ENCODE measurements at places on chromosomes 12 and 14.

DNA sequence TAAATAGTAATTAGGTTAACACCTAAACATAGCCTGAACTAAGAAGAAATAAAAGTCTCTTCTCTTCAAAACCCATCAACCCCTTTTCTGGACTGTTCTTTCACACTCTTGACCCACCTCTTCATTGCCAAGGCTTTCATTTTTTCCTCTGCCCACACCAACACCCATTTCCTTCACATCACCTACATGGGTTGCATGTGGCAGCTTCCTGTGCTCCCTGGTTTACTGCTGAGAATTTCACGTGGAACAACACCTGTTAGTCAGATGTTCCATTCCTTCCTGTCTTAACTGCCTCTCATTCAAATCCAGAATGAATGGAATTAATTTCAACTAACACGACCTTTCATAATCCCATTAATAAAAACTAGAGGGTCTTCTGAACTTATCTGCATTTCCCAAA is 157.3 kb downstream of the BCAT1 start:
- no peak for DNase-seq

GRCh38 chr14:62066304-62066703 is 304.1 kb downstream of the SNAPC1 start:
- no peak for DNase-seq

DNA sequence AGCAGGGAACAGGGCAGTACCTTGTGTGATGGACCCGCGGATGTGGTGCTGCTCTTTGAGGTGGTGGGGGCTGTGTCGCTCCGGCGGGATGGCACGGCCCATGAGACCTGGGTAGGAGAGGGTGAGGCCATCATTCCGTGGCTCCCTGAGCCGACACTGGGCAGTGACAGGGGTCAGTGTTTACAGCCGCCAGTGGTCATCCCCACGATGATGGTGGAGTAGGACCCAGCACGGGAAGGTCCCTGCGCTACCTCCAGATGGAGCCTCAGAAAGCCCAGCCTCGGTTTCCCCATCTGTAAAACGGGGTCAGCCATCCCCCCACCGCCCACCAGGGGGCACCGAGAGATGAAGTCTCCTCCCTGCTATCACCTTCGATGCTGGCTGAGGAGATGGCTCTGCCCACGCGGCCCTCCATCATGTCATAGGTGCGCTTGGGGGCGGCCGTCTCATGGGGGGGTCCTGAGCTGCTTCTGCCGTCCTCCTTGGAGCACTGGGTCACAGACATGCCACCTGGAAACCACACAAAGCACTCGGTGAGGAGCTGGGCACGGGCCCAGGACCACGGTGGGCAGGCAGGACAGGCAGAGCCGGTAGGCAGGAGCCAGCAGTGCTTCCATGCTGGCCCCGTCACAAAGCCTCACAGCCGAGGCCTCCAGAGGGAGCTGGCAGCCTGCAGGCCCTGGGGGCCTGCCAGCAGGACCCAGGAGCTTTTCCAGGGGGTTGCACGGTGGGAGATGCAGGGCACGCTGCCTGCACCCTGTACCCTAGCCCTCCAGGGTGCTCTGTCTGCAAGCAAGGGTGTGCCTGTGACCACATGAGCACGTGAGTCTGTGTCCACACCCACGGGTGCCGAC is 53.1 kb downstream of the RFLNA start:
- DNase-seq, result no peak

DNA sequence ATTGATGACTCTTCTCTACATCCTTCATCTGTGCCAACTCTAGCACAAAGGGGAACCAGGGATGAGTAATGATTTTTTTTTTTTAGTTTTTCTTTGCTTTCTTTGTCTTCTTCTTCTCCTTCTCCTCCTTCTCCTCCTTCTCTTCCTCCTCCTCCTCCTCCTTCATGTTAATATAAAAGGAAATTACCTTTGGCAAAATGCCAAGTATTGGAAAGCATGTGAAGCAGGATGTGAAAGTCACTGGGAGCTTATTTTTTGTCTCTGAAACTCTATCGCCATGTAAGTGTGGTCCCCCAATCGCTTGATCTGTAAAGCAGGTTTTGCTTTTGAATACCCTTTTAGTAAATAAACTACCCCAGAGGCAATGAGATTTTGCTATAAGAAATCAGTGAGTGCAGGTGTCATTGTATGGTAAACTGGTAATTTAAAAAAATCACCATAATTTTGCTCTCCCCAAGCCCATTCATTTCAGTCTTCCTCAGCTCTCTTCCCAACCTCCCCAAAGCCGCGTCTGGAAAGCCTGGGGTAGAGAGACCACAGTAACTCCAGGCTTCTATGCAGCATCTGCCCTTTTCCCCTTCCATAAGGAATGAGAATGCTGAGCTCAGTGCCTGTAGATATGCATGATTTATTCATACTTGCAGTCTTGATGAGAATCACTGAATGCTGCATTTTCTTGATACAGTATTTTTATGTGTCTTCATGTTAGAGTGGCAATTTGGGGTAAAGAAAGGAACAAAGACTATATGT is 388.7 kb downstream of the TMEM117 start:
- DNase-seq, result no peak

DNA sequence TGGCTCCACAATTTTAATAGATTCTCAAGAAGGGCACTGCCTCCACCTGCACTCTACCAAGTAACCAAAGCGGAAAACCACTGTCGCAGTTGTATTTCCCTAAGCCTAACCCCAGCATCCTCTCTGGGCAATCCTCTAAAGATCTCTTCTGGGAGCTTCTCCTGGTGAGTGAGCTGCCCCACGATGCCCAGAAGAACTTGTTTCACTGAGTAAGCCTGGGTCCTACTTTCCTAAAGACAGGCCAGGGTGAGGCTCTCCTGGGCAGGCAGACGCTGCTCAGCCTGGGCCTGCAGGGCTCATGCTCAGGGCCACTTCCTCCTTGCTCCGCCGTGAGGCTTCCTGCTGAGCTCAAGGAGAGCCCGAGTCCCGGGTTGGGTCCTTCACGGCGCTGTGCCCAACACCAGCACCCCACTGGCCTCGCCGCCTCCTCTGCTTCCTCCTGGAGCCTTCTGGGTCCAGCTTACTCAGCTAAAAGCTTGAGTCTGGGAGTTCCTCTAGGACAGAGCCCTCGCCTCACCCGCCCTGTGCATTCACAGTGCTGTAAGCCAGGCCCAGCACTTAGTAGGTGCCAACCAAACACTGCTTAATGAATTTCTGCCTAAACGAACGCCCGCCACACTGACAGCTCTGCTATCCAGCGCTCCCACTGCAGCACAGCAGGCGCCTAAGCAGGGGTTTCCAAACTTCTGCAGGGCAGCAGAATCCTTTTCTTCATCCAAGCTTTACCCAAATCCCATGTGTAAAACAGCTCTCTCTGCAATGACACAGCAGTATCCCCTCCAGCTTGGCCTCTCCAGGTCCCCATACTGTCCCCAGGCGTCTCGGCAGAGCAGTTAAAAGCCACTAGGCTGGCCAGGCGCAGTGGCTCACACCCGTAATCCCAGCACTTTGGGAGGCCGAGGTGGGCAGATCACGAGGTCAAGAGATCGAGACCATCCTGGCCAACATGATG is 5.7 kb downstream of the RAB35 start:
- DNase-seq, result peak; percentile 25

GRCh38 chr14:100143523-100143922 is 15.9 kb downstream of the DEGS2 start:
- no peak for DNase-seq

GRCh38 chr12:49827051-49827400 is 1.2 kb downstream of the NCKAP5L start:
- DNase-seq, result no peak

- DNase-seq, result no peak
These were observed 200.2 kb downstream of the CHST11 start for GRCh38 chr12:104656921-104657320.
